Astrocyte of the hippocampus (primary cell): ENCODE measurements at places on chromosomes 12 and 14.

DNA sequence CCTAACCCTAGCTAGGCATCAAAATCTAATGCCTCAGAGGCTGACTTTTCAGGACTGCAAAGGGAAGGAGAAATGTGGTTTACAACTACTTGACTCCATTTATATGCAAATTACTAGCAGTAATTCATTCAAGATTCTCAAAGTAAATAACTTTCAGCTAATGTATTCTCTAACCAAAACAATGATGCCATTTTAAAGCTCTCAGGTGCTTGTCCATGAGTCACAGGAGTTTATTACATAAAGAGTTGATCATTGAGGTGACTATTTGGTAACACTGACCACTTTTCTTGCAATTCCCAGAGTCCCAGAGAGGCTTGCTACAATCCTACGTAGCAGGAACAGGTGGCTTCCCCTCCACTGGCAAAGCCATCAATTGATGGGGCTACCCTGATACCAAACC, 109.0 kb upstream of the SLC35F4 start:
- peak; percentile 16 for DNase-seq

GRCh38 chr14:23414906-23415820, 7.1 kb upstream of the MYH6 start:
- DNase-seq, result no peak

GRCh38 chr12:90062799-90063198, 354.2 kb upstream of the ATP2B1 start:
- no peak for DNase-seq

DNA sequence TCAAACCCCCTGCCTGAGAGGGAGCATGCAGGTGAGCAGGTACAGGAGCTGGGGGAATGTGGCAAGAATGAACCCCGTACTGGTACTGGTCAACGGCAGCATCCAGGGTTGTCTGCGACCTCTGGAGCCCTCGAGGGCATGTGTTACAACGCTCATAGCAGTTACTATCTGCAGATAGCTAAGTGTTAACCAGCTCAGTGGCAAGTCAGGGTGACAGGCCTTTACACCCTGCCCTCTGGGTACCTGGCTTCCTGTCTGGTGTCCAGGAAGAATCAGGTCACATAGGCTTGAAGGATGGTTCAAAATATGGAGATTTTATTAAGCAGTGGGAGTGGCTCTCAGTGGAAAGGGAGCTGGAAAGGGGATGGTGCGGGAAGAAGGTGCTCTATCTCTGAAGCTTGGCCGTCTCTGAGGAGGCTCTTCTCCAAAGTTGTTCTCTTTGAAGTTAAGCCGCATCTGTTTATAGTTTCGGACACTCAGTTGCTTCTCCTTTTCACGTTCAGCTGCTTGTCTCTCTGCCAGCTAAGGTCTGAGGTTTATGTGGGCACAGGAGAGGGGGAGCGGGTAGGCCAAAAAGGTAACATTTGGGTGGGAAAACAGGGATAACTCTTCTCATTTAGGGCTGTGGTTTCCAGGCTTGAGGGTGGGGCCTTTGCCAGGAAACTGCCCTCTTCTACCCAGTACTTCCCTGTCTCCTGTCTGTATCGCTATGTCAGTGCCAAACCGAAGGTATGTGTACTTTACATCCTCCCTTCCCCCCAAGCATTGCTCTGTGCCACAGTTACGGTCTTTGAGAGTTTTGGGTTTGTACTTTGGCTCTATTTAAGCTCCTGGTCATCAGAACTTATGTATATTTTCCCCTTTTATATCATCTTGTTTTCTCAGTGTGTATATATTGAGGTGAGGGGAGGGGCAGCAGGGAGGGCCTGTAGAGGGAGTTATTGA, 305.8 kb downstream of the RGS6 start:
- DNase-seq, result no peak

GRCh38 chr12:57479043-57479375, 657 bp downstream of the ARHGAP9 start:
- no peak for DNase-seq

GRCh38 chr12:110560946-110561345, 22.2 kb downstream of the PPTC7 start:
- no peak for DNase-seq

GRCh38 chr14:90905531-90905930, 89.3 kb upstream of the TTC7B start:
- DNase-seq, result no peak
